ENCODE measurements at places on chromosomes 1 and 21.

DNA sequence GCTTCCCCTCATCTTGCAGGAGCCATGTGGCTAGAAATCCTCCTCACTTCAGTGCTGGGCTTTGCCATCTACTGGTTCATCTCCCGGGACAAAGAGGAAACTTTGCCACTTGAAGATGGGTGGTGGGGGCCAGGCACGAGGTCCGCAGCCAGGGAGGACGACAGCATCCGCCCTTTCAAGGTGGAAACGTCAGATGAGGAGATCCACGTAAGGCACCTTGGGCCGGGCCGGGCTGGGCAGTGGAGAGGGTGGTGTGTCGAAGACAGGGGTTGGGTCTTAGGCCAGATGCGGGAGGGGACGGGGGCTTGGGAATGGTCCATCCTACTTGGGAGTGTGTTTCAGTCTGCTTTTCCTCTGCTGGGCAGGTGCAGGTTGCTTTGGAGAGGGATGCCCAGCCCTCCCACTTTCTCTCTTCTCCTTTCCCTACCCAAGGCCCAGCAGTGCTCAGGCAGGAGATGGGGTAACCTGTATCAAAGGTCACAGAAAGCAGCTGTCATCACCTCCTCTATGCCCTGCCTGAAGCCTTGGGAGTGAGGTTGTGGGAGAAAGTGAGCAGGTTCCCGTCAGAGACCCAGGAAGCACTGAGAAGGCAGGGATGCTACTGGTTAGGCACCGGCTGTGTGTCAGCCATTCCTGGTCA, 18.9 kb downstream of the EPHX1 start:
- DNase-seq = no peak

DNA sequence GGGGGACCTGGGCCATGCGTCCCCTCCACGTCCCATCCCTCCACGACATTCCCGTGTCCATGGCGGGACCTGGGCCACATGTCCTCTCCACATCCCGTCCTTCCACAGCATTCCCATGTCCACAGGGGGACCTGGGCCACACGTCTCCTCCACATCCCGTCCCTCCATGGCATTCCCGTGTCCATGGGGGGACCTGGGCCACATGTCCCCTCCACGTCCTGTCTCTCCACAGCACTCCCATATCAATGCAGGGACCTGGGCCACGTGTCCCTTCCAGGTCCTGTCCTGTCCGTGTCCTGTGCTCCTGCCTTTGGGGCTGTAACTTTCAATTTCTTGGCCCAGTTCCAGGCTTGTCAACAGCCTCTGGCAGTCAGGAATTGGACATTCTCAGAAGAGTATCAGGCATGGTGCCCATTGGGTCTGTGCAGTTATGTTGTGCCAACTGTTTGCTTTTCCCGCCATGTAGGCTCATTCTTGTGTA, 47.1 kb downstream of the WNT9A start:
- DNase-seq = no peak

GRCh38 chr1:164720440-164721227, 161.7 kb downstream of the PBX1 start:
- DNase-seq = no peak

- no peak for DNase-seq
Observed at GRCh38 chr21:33700491-33700890, 58.2 kb downstream of the ITSN1 start.

DNA sequence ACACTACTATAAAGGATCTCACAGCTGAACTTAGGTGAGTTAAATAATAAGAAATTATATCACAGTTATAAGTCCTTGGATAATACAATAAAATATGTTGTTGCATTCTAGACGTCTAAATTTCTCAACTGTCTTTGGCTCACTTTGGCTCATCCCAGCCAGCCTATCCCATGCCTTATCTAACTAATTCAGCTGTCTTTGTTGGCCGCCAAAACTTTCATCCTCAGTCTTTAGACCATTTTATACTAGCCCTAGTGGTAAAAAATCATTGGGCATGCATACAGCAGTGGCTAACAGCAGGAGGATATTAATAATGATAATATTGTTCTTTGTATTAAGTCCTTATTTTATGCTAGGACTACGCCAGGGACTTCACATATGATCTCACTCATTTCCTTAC, 59.3 kb downstream of the CCDC18 start:
- no peak for DNase-seq

DNA sequence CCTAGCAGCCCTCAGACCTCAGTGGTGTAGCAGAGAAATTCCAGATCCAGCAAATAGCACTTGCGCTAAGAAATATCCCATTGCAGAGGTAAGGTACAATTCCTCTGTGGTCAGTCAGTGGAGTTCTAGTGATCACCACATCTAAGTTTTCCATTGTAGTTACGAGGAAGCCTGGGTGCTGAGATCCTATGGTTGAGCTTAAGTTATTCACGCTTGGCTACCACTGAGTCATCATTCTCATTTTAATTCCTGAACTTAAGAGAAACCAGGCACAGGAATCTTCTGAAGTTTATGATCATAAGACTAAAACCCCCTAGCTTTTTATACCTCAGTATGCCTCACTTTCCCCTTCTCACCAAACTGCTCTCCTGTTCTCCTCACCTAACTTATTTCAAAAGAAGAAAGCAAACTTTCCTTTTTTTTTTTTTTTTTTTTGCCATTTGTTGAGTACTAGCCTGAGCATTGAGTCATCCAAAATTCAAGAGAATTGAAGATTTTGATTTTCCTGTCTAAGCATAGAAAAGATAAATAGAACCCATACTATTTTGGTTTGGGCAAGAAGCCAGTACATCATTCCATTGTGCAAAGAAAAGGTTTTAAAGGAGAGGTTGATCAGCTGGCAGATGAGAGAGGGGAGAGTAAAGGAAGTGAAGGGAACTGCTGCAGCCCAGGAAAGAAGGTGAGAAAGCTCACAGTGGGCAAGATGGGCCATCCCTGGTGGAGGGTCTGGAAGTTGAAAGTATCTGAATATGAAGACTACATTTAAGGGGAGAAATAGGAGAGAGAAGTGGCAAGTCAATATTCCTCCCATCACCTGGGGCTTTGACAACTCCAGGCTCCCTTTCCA, 39.9 kb downstream of the SERBP1 start:
- DNase-seq = no peak

- no peak for DNase-seq
Observed at GRCh38 chr1:87953121-87953520, 624.4 kb downstream of the LMO4 start.

- no peak for DNase-seq
Observed at GRCh38 chr1:93670141-93670540, 11.5 kb downstream of the BCAR3 start.

GRCh38 chr1:29630756-29631155, 394.4 kb downstream of the PTPRU start:
- no peak for DNase-seq

DNA sequence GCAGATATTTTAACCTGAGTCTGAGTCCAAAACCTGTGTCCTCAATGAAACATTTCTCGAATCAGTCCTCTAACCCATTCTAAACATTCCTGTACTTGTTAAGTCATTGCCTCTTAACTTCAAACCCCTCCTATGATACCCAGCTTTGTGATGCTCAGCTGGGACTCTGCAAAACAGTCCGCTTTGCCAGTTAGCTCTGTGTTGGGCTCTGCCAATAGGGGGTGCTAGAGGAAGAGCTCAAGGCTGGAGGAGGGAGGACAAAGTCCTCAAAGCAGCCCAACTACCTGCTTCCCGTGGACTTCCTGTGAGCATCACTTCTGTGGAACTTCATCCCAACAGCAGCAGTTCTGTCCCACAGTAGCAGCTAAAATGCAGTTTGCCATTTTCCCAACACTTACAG, 38.1 kb upstream of the SYT14 start:
- no peak for DNase-seq

GRCh38 chr1:246632281-246633168, 66.3 kb downstream of the CNST start:
- DNase-seq = no peak

DNA sequence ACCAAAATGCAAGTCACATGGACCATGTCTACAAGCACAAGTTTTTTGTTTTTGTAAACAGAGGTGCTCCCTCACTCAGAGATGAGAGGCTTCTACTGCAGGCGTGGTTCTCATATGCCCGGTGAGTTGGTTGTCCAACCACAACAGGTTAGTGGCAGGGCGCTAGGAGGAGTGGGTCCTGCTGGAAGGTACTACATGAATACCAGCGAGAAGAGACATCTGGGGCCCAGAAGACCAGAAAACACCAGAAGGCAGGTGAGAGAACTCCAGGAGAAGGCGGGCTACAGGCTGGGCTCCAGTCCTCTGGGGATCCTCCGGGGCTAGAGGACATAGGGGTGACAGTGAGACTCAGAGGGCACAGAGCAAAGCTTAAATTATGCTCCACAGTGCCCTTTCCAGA, 366.5 kb downstream of the MATN1 start:
- no peak for DNase-seq

GRCh38 chr21:25999921-26000582, 170.5 kb downstream of the APP start:
- no peak for DNase-seq

DNA sequence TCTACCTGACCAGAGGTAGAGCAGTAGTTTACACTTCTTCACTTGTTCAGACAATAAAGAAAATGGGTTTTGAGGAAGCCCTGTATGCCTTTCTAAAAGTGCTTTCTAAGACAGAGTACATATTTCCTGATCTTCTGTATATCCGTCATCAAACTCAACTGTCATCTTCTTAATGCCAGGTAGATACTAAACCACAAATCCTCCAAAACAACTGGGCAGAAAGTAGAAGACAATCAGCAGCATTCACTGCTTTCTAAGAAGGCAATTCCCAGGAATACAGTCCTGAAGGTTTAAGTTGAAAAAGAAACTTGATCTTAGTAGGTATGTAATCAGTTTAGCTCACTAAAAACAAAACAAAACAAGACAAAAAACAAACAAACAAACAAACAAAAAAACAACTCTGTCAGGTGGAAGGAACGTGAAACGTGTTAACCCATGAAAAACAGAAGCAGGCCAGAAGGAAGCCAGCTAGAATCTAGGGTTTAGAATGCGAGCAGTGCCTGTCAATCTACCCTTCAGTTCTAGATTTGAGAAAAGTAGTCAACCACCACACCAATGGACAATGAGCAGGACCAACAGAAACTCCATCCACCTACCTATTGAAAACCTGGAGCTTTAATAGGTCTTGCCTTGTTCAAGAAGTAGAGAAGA, 59.2 kb downstream of the LEPR start:
- no peak for DNase-seq

GRCh38 chr1:158045639-158046038, 52.2 kb downstream of the KIRREL1 start:
- DNase-seq = no peak

DNA sequence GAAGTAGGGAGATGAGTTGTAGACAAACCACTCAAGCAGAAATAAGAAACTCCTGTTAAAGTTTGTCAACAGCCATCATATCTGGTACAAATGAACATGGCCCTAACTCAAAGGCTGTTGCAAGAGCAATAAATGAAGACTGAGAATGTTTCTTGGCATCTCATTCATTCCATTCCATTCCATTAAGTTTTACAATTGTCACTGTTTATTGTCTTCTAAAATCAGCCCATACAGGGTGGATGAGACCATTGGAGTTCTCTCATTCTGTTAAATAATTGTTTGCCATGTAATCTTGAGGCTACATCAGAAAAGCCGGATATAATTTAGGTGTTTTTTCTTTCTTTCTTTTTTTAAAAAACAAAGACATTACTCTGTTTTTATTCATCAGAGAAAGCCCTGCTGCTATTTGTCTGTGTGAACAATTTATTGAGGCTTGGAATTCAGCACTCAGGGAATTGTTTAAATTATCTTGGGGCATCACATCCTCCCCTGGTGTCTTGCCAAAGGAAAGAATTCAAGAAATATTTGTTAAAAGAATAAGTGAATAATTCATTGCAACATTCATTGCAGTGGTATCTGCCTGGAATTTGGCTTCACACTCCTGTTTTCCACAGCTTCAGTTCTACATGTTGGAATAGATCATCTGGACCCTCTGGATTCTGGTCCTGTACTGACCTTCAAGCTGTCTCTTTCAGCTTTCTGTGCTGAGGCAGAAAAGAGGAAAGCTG, 604.5 kb downstream of the PLPP3 start:
- no peak for DNase-seq

- DNase-seq = no peak
Observed at GRCh38 chr1:218324226-218324580, 20.9 kb upstream of the TGFB2 start.

- DNase-seq = no peak
Observed at GRCh38 chr1:8925406-8925805, 20.3 kb upstream of the CA6 start.

GRCh38 chr21:37008724-37009123, 2.2 kb downstream of the RIPPLY3 start:
- DNase-seq = no peak

DNA sequence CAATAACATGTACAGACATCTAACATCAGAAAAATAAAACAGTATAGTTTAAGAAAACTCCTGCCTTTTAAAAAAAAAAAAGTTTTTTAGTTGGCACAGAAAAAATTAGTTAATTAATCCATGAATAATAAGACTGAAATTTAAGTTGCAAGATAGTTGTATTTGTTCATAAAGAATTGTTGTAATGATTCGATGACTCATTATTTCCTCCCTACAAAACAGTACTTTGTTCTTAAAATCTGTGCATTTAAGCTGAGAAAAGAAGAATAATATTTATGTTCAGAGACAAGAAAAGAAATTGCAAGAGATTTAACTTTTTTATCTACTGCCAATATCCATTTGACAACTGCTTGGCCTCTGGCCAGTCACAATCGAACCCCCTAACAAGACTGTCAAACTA, 894.7 kb downstream of the ADGRL2 start:
- no peak for DNase-seq

- DNase-seq = no peak
Observed at GRCh38 chr21:44259082-44259705, 2.5 kb downstream of the DNMT3L start.

DNA sequence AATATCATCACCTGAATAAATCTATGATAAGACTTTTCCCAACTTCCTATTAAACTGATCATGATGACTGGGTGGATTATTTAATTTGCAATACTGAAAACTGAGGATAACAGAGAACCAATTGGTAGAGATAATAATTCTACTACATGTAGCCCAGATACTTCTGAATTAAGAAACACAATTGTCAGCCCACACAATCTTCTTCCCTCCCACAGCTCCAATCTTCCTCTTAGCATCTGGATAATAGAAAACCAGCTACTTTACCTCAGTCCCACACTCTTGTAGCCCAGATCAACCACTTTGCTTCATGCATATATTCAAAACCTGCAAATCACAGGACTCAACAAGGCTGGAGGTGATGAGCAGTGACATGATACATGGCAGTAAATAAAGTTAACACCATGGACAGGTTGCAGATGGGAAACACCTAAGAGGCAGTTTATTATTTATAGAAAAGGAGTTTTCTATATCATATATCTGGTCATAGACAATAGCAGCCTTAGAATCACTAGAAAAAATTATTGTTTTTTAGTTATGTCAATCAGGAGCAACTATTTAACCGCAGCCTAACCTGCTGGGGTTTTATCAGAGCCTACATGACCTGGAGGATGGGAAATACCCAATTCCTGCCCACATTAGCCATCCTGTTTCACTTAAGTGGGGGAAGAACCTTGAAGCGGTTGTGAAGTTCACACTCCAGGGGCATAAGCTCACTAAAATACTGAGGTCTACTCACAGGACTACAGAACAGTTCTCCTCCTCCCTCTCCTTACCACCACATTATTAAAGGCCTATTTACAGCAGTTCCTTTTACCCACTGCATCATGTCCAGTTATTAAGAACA, 16.7 kb downstream of the FRRS1 start:
- no peak for DNase-seq

- no peak for DNase-seq
Observed at GRCh38 chr1:84363019-84363418, 35.3 kb upstream of the DNASE2B start.

GRCh38 chr1:215825056-215825455, 258.0 kb downstream of the KCTD3 start:
- no peak for DNase-seq

GRCh38 chr1:245654460-245655050, 499.8 kb downstream of the KIF26B start:
- DNase-seq = no peak

Data from SIG-M5 (cell line).